A673 (cell line): ENCODE measurements at places on chromosomes 7 and 10. TPM values are rescaled to one million over a fixed set of nuclear protein-coding genes. Genes with fewer than 3 reads are reported as not detected.

The GAD2 gene
- 0.17 and 0.28 TPM in 2 replicates for total RNA-seq

The MORN4 gene
- total RNA-seq = 8.4 and 13.4 TPM in 2 replicates

The CYP2C19 gene
- 0.17 TPM in 1 of 2 replicates, not detected in the other for total RNA-seq

The GJD4 gene
- total RNA-seq = not detected in 2 replicates

The ANK3 gene
- 13.5 and 16.3 TPM in 2 replicates for total RNA-seq

The DGKB gene
- total RNA-seq = not detected in 2 replicates

The MBL2 gene
- not detected in 2 replicates for total RNA-seq

DNA sequence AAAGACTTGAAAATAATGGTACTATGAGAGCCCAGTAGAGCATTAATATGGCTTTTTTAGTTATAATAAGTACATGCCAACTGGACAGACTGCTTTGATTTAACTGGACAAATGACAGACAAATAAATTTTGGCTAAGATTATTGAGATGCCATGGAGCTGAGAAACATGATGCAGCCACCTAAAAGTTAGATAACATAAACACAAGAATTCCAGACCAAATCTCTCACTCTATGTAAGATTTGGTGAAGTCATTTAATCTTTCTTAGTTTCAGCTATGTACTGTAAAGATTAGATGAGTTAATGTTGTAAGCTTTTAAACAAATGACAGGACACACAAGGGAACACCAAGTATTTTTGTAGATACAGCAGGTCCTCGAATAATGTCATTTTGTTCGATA is 118.2 kb downstream of the CACNA2D1 start:
- H3K27ac ChIP-seq = no peak overlapping the region
- no peak for DNase-seq
- H3K4me3 ChIP-seq = no peak overlapping the region
- no peaks in the 10 kb centered on the region for H3K27me3 ChIP-seq
- H3K36me3 ChIP-seq = no peaks in the 10 kb centered on the region
- H3K4me1 ChIP-seq = peaks cover 3% of the 10 kb centered on the region

DNA sequence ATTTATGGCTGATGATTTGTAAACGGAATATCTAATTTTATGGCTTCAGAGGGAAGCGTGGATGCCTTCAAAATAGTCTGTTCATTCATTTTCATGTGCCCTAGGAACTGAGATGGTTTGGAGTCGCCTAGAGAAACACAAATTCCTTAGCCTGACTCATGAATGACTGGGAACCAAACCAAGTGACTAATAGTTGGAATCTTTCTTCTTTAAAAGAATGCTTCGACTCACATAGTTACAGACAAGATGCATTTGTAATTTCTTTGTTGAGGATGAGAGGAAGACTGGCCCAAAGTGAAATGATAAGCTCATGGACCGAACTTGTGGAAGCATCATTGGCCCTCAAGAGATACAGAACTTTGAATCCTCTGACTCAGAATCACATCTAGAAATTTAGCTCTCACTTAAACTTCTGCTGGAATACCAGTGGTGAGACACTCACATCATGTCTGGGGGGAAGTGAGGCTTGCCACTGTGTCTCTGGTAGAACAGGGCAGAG is 1107.2 kb downstream of the NRG3 start:
- no peaks in the 10 kb centered on the region for H3K27me3 ChIP-seq
- H3K4me1 ChIP-seq = no peaks in the 10 kb centered on the region
- DNase-seq = no peak
- no peak overlapping the region for H3K27ac ChIP-seq
- H3K36me3 ChIP-seq = no peaks in the 10 kb centered on the region
- no peak overlapping the region for H3K4me3 ChIP-seq

DNA sequence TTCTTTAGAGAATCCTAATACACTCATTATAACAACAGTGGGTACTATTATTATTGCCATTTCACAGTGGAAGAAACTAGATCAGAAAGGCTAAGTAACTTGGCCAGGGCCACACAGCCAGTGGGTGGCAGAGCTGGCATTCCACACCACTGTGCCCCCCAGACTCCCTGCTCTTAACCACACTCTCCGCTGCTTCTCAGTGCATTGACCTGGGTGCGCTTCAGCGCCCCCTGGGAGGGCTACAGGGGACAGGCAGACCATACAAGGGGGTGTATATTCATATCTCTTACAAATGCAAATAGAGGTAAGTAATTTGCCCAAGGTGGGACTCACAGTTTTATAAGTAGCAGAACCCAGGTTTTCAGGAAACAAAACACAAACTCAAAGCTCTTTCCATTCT is 77.0 kb upstream of the NMT2 start:
- H3K27ac ChIP-seq = no peak overlapping the region
- H3K4me3 ChIP-seq = no peak overlapping the region
- no peaks in the 10 kb centered on the region for H3K27me3 ChIP-seq
- peak; percentile 38 for DNase-seq
- no peaks in the 10 kb centered on the region for H3K36me3 ChIP-seq

DNA sequence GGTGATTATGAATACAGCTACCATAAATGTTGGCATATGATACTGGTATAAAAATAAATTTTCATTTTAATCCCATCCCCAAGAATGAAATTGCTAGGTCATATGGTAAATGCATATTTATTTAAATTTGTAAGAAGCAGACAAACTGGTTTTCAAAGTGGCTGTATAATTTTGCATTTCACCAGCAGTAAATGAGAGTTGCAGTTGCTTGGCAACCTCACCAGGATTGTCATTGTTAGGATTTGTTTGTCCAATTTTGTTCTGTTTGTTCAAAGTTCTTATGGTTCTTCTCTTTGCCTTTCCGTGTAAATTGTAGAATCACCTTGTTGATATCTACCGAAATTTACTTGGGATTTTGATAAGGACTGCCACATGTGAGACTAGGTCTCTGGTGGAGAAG is 237.4 kb downstream of the OTUD1 start:
- no peak overlapping the region for H3K4me3 ChIP-seq
- no peaks in the 10 kb centered on the region for H3K27me3 ChIP-seq
- H3K27ac ChIP-seq = no peak overlapping the region
- no peak for DNase-seq

- no peak overlapping the region for H3K4me3 ChIP-seq
- no peaks in the 10 kb centered on the region for H3K36me3 ChIP-seq
- H3K27me3 ChIP-seq = no peaks in the 10 kb centered on the region
- DNase-seq = no peak
- H3K4me1 ChIP-seq = peaks cover 17% of the 10 kb centered on the region
Observed at GRCh38 chr10:59909815-59910214, 3.5 kb upstream of the CCDC6 start.

- DNase-seq = no peak
- H3K27ac ChIP-seq = no peak overlapping the region
- no peak overlapping the region for H3K4me3 ChIP-seq
- no peaks in the 10 kb centered on the region for H3K4me1 ChIP-seq
- no peaks in the 10 kb centered on the region for H3K27me3 ChIP-seq
Observed at GRCh38 chr7:14377646-14378266, 388.3 kb upstream of the ETV1 start.

GRCh38 chr10:119996944-119997343 is 104.4 kb downstream of the SEC23IP start:
- no peak for DNase-seq
- H3K36me3 ChIP-seq = no peaks in the 10 kb centered on the region
- H3K4me1 ChIP-seq = no peaks in the 10 kb centered on the region
- H3K27ac ChIP-seq = no peak overlapping the region
- H3K4me3 ChIP-seq = no peak overlapping the region

- no peaks in the 10 kb centered on the region for H3K4me1 ChIP-seq
- H3K4me3 ChIP-seq = no peak overlapping the region
- H3K27me3 ChIP-seq = no peaks in the 10 kb centered on the region
- no peak for DNase-seq
- no peaks in the 10 kb centered on the region for H3K36me3 ChIP-seq
Observed at GRCh38 chr7:30240106-30240800, 44.1 kb upstream of the ZNRF2 start.

GRCh38 chr7:9125246-9125645 is 691.8 kb downstream of the NXPH1 start:
- no peak overlapping the region for H3K27ac ChIP-seq
- H3K4me1 ChIP-seq = no peaks in the 10 kb centered on the region
- no peaks in the 10 kb centered on the region for H3K27me3 ChIP-seq
- no peak for DNase-seq
- no peak overlapping the region for H3K4me3 ChIP-seq
- no peaks in the 10 kb centered on the region for H3K36me3 ChIP-seq

- no peaks in the 10 kb centered on the region for H3K4me1 ChIP-seq
- H3K27me3 ChIP-seq = no peaks in the 10 kb centered on the region
- H3K36me3 ChIP-seq = peaks cover 54% of the 10 kb centered on the region
- no peak overlapping the region for H3K27ac ChIP-seq
Observed at GRCh38 chr7:105621176-105621575, 39.9 kb upstream of the EFCAB10 start.

DNA sequence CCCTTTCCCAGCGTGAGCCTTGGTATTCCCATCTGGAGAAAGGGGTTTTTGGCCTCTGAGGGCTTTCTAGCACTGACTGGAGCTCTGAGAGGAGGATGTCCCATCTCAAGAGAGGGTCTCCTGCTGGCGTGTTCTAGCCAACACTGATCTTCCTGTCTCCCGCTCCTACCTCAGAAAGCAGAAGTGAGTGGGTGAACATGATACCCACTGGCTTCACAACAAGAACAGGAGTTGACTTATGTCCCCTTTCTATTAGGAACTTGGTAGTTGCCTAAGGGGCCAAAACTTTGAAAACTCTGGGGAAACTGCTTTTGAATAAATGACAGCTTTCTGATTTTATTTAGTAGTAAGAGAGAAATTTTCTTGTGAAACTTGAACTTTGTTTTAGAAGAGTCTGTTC is 113.1 kb upstream of the ADCY1 start:
- no peak overlapping the region for H3K27ac ChIP-seq
- H3K4me1 ChIP-seq = no peaks in the 10 kb centered on the region
- DNase-seq = no peak
- H3K27me3 ChIP-seq = peaks cover 10% of the 10 kb centered on the region
- no peaks in the 10 kb centered on the region for H3K36me3 ChIP-seq
- H3K4me3 ChIP-seq = no peak overlapping the region

DNA sequence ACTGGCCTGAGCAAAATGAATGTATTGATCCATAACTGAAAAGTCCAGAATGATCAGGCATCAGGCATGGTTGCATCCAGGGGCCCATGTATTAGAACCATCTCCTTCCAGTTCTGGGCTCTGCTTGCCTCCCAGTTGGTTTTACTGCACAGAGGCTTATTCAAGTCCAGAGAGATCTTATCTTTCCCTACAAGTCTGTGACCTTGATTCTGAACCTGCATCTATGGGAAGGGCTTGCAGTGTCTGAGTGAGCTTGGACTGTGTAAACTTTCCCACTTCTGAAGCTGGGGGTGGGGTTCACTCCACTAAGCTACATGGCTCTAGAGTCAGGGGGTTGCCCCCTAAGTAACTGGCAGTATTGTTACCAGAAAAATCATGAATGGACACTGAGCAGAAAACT is 136.2 kb downstream of the TCF7L2 start:
- no peaks in the 10 kb centered on the region for H3K36me3 ChIP-seq
- H3K4me1 ChIP-seq = peaks cover 19% of the 10 kb centered on the region
- no peaks in the 10 kb centered on the region for H3K27me3 ChIP-seq
- no peak for DNase-seq

DNA sequence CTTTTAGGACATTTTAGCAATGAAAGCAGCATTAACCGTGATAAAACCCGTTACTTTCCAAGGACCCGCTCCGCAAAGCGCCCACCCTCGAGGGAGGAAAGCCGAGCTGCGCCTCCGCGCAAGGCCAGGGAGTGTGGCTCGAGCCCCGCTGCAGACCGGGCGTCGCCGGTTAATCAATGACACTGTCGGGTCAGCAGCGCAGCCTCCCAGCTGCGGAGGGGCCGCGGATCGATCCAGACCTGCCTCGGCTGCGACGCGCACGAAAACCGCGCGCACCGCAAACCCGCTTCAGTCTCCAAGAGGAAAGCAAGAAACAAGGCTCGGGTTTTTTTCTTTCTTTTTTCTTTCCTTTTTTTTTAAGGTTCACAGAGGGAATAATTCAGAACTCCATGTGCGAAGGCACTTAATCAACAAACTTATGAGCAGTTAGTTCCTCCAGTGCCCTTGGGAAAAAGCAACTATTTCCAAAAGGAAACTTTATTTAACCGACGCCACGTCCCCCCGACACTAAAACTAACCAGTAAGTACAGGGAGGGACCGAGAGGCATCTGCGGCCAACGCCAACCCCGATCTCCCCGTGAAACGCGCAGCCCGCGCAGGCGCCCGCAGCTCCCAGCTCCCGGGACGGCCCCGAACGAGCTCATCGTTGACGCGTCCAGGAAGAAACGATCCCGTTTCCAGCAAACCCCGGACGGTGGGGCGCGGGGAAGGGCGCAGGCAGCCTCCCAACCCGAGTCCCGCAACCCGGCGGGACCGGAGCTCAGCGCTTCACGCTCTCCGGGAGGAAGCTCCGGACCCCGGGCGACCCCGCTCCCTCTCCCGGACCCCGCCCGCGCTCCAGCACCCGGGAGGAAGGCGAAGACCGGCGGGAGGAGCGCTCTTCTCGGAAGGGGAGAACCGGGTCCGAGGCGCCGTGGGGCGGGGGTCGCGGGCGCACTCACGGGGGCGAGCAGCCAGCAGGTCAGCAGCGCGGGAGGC is 598 bp downstream of the VIPR2 start:
- peaks cover 82% of the 10 kb centered on the region for H3K27me3 ChIP-seq
- no peaks in the 10 kb centered on the region for H3K36me3 ChIP-seq
- peak overlapping the region; percentile 37 for H3K4me3 ChIP-seq
